Fibroblast of lung (primary cell): ENCODE measurements at places on chromosomes 3 and 15.
A peak's percentile ranks its signal among the peaks of the same experiment; 100 is the strongest.

DNA sequence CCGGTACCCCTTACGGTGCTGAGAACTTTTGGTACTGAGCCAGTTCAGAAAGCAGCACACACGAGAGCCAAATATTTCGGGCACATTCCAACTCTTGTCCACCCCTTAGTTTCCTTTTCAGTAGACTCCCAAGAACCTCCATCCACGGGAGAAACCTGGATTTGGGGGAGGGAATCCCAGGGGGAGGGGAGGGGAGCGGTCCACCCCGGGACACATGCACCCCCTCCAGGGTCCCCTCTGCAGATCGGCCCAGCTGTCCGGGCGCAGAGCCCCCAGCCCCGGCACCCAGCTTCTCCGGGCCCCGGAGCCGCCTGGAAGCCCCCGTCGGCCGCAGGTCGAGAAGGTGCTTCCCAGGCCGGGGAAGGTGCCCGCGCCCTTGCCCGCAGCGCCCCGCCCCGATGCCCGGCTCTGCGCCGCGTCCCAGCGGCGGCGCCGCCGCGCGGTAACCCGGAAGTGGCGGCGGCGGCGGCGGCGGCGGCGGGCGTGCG lies 455 bp upstream of the ABHD17C start:
- no peak for DNase-seq

GRCh38 chr3:143313025-143313892 lies 193.7 kb downstream of the CHST2 start:
- DNase-seq = no peak

DNA sequence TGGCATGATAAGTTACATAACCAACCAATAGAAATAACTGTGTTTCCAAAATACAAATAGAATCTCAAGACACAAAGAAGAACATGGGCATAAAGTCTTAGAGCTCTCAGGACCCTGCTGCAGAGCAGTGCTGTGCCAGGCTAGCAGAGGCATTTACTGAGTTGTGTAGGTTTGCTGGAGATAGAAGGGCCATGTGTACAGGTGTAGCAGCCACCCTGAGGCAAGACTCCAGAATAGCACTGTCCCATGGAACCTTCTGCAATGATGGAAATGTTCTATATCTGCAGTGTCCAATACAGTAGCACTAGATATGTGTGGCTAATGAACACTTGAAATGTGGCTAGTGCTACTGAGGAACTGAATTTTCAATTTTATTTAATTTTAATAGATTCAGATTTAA lies 267.0 kb upstream of the UMPS start:
- DNase-seq = no peak

DNA sequence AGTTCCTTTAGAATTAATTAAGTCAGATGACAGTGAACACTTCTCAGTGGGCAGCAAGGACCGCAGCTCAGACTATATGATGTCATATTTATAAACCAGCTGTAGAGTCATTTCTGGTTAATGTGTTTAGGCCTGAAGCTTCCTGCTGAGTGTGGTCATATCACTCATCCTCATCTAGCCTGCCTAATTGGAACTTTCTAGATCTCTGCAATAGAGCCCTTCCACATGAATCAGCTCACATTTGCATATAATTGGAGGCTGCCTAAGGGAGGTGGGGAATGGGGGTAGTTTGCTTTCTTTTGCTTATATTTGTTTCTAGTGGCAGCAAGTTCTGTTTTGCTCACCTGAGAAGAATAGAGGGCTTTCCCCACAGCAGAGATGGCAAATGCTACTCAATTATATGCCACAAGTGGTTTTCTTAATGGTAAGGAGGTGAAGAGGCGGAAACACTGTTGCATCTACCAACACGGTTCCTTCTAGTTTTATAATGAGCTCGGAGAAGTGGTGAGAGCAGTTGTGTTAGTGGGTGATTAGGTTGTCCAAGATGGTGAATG lies 148.1 kb downstream of the KLHL25 start:
- DNase-seq = peak; percentile 94

DNA sequence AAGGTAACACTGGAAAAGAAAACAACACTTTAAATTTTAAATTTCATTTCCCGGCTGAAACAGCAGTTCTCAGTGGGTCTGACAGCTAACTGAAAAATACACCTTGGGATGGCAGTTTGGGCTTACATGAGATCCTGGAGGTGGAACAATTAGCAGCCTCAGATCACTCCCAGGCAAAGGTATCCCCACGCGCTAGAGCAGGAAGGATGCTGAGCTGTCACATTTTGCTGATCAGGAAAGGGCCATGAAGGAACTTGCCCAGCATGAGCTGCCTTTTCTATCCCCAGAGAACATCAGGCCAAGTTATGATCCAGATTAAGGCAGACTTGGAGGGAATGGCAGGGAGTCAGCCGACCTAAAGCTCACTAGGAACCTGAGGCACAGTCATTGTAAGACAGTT lies 204.8 kb upstream of the SLC2A2 start:
- no peak for DNase-seq

DNA sequence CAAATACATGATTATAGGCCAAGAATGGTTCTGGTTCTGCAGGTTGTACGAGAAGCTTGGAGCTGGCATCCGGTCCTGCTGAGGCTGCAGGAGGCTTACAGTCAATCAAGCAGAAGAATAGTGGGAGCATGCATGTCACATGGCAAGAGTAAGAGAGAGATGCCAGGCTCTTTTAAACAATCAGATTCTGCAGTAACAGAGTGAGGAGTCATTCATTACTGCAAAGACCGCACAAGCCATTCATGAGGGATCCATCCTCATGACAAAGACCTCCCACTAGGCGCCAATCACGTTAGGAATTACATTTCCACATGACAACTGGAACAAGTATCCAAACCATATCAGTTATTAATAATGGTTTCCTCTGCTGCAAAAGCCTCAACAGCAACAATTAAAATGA lies 536.8 kb downstream of the CADM2 start:
- DNase-seq = no peak

GRCh38 chr3:13748276-13748879 lies 131.5 kb downstream of the WNT7A start:
- DNase-seq = no peak

DNA sequence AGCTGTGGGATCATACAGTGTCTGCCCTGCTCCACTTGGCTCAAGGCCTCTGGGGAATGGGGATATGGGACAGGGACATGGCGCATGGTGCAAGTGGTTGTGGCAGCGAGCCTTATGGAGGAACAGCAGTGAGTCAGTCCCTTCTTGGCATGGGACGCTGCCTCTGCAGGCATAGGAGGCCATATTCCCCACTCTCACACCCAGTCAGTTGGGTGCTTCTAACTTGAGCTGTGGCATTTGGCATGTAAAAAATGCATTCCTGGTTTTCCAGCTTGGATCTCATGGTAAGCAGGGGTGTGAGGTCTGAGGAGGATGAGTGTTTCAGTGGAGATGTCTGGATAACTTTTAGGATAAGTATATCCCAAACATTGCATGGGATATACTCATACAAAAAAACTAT lies 31.6 kb upstream of the UBE2Q2 start:
- peak; percentile 46 for DNase-seq

GRCh38 chr15:51536965-51537574 lies 85.5 kb downstream of the DMXL2 start:
- DNase-seq = peak; percentile 10

DNA sequence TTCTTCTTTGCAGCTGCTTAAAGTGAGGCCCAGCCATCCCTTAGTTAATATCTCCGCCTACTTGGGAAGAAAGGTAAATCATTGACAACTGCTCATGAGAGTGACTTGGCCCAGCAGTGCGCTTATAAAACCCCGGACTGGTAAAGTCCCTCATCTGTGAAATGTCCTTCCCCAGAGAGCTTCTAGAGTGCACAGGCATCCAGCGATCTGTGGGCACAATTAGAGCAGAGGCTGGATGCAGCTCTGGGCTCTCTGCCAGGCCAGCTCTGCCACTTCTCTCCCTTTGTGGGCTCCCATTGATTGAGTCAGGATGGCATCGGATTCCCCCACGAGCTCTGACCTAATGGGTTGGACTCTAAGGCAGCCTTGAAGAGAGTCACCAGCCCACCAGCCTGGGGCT lies 219.0 kb upstream of the LINGO1 start:
- DNase-seq = no peak
